ENCODE measurements at places on chromosomes 2 and 18. TPM values are rescaled to one million over a fixed set of nuclear protein-coding genes. Genes with fewer than 3 reads are reported as not detected.
A peak's percentile ranks its signal among the peaks of the same experiment; 100 is the strongest.

DNA sequence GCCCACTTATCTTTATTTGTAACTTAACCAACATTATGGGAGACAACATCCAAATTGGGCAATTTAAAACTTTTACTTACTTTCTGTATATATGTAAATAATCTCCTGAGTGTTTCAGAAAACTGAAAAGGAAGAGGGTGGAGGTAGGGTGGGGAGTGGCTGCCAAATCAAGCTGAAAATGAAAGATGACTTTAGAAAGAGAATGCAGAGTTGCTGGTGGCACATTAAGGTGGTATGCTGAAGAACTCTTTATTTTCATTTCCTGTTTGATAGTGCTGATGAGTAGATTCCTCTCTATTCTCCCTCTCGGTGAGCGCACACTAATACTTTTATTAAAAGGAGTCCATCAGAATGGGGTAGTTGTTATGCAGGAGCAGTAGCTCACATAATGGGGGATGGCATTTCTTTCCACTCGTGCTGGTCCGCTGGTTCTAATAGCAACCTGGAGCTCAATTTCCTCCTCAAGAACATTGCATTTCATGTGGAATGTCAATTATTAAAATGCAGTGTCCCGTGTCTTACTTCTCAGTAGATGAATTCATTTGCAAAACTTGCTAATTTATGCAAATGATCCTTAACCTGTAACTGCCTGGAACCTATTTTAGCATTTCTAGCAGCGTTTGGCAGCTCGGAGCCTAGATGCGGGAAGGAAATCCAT, 466.9 kb upstream of the HNRNPA3 start:
- no peak for DNase-seq

- DNase-seq = no peak
These were observed 88.3 kb downstream of the CAMKMT start for GRCh38 chr2:44450082-44450481.

DNA sequence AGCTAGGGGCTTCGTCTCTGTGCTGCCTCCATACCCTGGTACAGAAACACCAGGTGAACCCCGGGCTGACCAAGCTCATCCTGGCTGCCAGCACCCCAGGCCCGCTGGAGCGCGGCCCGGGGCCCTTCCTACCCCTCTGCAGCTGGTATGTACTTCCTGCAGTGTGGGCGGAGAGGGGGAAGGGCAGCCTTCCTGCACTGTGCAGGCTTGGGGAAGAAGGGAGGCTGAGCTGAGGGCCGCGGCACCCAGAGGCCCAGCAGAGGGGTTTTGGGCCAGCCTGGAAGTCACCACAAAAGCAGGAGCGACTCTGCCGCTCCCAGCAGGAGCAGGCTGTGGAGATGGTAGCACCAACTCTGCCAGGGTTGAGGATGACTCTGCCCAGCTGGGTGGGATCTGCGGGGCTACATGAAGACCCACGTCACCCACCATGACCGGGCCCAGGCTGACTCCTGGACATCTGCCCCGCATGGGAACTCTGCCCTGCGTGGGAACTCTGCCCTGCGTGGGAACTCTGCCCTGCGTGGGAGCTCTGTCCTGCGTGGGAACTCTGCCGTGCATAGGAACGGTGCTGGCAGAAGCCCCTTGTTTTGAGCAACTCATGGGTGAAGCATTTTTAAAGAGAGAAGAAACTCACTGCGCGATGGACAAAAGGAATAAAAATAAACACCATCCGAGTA, 273.3 kb downstream of the NDUFA10 start:
- DNase-seq = no peak

DNA sequence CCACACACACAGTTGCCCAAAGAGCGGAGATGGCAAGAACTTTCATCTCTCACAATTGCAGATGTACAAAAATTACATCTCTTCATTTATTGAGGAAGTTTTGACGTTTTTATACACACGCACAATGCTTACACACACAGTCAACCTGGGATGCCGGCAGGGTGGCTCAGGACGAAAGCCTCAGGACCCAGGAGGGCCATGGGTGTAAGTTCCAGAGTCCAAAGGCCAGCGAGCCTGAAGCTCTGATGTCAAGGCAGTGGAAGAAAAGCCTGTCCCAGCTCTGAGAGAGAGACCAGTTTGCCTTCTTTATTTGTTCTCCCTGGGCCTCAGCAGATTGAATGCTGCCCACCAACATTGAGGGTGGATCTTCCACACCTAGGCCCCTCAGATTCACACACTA, 10.1 kb downstream of the AMER3 start:
- DNase-seq = no peak

- no peak for DNase-seq
These were observed 84.2 kb downstream of the ZNF516 start for GRCh38 chr18:76410660-76411417.

DNA sequence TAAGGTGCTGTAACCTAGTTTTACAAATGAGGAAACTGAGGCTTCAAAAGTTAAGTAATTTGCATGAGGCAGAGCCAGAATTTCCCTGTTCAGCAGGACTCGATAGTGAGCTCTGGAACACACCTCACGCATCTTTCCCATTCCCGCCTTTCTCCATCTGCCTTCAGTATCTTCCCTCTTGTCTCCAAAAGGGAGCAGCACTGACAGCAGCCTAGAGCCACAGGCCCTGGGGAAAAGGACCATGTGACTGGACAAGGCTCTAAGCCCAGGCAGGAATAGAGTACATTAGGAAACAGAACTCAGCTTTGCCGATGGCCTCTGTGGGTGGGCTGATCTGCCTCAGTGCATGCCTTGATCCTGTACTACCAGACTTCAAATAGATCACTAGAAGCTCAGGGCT, 21.5 kb downstream of the GPR155 start:
- no peak for DNase-seq

GRCh38 chr2:39416140-39416539, 20.9 kb downstream of the MAP4K3 start:
- DNase-seq = no peak

DNA sequence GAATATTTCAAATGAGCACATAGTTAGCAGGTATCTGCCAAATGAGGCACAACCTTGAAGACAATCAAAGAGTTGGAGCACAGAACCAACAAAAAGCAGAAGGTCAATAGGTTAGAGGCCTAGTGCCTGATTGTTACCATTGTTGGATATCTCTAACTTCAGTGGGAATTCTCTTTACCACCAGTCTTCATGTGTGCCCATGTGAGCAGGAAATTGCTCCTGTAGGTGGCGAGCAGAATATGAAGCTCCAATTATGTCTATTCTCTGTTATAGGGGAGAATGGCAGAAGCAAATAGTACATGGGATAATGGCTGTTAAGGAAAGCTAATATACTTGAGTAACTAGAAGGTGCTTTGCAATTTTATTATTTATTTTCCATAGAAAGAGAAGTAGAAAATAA, 14.9 kb upstream of the ZNF385B start:
- DNase-seq = no peak

GRCh38 chr2:38142627-38143026, 66.7 kb upstream of the CYP1B1 start:
- DNase-seq = no peak

DNA sequence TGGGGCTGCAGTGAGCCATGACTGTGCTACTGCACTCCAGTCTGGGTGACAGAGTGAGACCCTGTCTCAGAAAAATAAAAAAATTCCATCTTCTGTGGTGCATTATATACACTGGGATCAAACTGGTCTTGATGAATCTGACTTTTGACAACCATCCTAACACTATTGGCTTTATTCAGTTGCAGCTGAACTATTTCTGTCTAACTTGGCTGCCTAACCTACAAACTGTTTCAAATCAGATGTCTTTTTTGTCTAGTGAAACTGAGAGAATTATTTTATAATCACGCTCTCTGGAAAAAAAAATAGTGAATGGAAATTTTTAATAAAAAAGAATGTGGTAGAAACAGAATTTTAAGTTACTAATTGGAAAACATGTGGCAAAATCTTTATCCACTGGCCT, 15.0 kb downstream of the CTLA4 start:
- DNase-seq = no peak

DNA sequence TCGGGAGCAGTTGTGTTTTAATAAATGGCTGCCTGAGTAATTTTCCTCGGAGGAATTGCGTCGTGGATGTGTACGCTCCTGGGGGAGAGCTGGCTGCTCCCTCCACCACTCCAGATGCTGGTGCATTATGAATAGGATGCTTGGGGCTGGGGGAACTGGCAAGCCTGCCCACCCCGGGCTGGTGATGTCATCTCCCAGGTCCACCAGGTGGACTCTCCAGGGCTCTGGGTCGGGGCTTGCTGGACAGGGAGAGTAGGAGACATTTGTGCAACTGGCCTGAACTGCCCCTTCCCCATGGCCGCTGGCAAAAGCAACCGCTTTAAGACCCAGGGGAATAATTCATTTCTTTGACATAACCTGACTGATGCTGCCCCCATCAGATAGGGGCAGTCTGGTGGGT, 158.7 kb downstream of the KLHL29 start:
- no peak for DNase-seq

DNA sequence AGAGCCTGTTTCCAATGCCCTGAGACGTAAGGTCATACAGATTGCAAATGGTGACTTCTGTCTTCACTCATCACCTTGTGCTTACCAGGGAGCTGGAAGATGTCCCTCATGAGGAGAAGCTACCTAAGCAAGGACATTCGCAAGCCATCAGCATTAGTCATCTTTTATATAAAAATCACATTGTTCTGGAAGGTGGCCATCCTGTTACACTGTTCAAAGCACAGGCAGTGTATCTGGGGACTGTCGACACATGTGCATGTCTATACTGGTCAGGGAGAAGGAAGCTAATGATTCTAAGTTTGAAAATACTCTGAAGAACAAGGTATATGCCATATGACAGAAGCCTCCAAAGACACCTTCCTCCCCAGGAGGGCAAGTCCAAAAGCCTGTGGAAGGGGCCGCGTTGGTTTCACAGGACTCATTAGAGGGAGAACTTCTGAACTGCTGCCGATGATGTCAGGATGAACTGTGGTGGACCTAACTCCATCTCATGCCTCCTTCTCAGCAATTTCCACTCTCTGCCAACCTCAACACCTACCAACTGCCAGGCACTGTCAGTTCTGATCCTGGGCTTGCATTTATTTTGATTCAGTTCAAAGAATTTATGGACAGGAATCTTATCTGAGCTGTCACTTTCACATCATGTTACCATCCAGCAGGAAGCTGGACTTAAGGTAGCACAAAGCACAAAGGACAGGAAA, 39.4 kb downstream of the DNER start:
- DNase-seq = no peak

GRCh38 chr2:19611491-19612332, 253.3 kb upstream of the OSR1 start:
- peak; percentile 97 for DNase-seq

DNA sequence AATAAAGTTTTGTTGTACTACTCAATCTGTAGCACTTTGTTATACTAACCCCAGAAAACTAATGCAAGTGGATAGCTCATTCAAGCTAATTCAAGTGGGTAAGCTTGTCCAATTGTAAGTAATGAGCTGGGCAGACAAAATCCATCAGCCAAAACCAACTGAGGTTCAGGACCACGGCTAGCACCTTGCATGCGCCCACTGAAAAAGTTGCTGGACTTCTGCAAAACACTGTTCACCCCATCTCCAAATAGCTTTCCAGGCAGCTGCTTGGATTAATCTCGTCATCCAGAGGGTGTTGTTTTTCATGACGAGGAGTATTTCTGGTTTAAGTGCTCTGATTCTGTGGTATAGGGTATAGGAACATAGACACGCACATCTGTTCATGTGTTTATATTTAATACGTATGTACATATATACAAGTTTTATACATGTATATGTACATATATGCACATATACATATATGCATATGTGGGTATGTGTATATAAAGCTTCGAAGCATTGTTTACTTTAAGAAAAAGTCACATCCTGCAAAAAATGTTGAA, 307.5 kb downstream of the GALR1 start:
- no peak for DNase-seq

DNA sequence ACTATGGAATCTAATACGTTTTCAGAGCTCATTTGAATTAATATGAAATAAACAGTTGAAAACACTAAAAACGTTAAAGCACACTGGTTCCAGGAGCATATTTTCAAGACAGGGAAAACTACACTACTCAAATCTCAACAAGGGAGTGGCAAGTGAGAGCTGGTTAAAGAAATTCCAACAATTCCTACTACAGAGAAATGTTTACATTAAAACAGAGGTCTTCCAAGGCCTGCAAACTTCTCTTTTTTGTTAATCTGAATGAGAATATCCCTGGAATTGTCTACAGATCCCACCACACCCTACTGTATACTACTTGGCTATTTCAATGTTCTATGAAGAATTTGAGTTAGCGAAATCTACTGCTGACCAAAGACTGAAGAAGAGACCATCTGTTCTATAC, 231.5 kb downstream of the ZEB2 start:
- no peak for DNase-seq

- peak; percentile 85 for DNase-seq
These were observed 62.6 kb downstream of the DNMT3A start for GRCh38 chr2:25279091-25279651.

- peak; percentile 51 for DNase-seq
These were observed 90.6 kb downstream of the VRK2 start for GRCh38 chr2:58137221-58137620.

DNA sequence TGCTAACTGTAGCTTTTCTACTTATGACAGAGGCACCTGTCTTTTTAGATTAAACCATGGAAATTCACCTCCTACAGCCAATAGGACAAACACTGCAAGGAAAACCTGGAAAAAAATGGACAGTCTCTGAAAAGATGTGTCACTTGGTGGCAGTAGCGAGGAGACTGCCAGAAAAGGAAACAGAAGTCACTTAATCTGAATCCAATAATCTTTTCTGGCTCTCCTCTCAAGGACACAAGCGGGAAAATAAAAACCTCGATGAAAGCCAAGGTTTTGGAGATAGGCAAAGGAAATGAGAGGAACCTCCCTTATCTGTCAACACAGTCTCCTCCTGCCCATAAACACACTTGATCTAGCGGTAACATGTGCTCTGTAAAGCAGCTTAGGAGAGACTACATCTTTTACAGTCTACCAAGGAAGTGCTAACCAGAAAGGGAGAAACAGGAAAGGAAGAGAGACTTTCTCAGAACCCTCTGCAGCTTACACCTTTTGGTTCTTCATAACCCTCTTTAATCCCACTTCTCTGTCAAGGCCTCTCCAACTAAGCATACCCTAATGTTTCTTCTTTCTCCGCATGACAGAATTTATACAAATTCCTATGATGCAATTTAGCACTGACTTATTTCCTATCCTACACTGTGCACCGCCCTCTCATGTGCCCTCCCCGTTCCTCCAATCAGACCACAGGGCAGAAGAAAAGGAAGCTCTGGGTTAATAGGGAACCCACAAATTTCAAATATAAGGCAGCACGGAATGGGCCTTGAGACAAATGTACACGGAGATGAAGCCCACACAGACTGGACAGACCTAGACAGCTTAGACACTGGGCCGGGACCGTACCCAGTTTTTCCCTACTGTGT, 52.8 kb downstream of the CLASP1 start:
- peak; percentile 36 for DNase-seq

Gene CPLX4
- polyA plus RNA-seq = not detected

Gene SH3YL1
- polyA plus RNA-seq = 26.6 TPM

Gene IL36G
- polyA plus RNA-seq = 1.4 TPM

Gene ACMSD
- polyA plus RNA-seq = not detected

Gene RTP5
- not detected for polyA plus RNA-seq

Gene TSPYL6
- polyA plus RNA-seq = not detected

Gene GPR45
- polyA plus RNA-seq = not detected

Gene ALK
- polyA plus RNA-seq = not detected

Measured in mammary epithelial cell (primary cell).